ENCODE measurements at places on chromosomes 5 and 9.

GRCh38 chr9:135907006-135907430, 328 bp downstream of the CAMSAP1 start:
- ATAC-seq, result no peak

GRCh38 chr5:112923148-112923917, 1.3 kb upstream of the REEP5 start:
- ATAC-seq, result no peak

GRCh38 chr5:107474716-107475489, 195.8 kb downstream of the EFNA5 start:
- no peak for ATAC-seq

GRCh38 chr5:103079796-103080195, 40.1 kb downstream of the GIN1 start:
- ATAC-seq, result no peak

- ATAC-seq, result no peak
Observed at GRCh38 chr5:146051678-146052077, 53.7 kb downstream of the PLAC8L1 start.

- ATAC-seq, result peak; percentile 99
Observed at GRCh38 chr9:92790542-92791527, 26.2 kb upstream of the BICD2 start.

GRCh38 chr5:140309706-140310249, 6.9 kb upstream of the PFDN1 start:
- no peak for ATAC-seq

GRCh38 chr9:99385215-99385614, 163.1 kb downstream of the SEC61B start:
- ATAC-seq, result no peak

DNA sequence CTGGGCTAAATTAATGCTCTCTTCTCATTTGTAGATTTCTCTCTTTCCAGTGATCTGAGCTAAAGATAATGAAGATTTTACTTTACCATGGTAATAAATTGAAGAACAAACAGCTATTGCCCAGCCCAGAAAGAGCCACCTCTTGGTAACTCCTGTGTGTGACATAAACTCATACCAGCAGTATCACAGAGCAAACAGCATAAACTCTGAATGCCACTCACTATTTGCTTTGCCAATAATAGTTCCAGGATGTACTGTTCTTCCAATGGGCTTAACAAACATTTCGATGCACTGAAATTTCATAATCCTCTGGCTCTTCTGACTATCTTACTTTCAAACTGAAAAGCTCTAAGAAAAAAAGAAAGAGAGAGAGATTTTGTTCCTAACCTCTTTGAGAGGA, 69.8 kb upstream of the RASEF start:
- ATAC-seq, result no peak

DNA sequence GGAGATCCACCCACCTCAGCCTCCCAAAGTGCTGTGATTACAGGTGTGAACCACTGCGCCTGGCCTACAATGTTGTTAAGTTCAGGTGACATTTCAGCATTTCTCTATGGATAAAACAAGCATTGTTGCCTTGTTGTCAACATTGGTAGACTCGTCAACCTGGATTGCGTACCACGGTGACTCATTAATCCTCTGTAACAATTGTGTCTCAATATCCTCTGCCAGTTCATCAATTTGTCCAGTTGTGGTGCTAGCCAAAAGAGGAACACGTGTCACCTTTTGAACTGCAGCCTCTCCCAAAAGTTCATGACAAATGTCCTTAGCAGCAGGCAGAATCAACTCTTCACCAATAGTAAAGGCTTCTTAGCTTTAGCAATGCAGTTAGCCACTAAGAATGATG, 46.3 kb upstream of the LARP1 start:
- no peak for ATAC-seq

GRCh38 chr9:114719290-114719689, 37.3 kb upstream of the TEX48 start:
- ATAC-seq, result no peak

DNA sequence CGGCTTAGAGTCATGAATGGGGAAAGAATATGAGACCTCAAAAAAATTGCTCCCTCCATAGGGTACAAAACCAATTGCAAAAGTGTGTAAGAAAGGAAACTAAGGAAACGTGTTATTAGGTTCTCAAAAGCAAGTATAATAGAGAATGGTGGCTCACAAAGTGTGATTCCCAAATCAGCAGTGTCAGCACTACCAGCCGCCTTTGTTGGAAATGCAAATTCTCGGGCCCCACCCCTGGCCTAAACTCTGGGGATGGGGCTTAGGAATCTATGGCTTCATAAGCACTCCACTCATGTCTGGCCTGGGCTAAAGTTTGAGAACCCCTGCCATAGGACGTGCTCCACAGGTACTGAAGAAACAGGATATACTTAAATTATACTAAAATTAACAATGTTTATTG, 1.6 kb upstream of the CCDC69 start:
- ATAC-seq, result no peak

DNA sequence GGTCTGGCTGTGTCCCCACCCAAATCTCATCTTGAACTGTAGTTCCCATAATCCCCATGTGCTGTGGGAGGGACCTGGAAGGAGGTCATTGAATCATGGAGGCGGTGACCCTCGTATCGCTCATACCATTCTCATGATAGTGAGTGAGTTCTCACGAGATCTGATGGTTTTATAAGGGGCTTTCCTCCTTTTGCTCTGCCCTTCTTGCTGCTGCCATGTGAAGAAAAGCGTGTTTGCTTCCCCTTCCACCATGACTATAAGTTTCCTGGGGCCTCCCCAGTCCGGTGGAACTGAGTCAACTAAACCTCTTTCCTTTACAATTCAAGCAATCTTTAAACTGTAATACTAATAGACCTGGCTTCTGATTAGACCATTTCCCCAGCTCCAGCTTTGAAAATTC, 92.2 kb upstream of the SARDH start:
- no peak for ATAC-seq

GRCh38 chr9:81489046-81489445, 200.3 kb downstream of the TLE1 start:
- no peak for ATAC-seq

- ATAC-seq, result peak; percentile 62
Observed at GRCh38 chr9:96418920-96419690, 935 bp upstream of the ZNF367 start.

DNA sequence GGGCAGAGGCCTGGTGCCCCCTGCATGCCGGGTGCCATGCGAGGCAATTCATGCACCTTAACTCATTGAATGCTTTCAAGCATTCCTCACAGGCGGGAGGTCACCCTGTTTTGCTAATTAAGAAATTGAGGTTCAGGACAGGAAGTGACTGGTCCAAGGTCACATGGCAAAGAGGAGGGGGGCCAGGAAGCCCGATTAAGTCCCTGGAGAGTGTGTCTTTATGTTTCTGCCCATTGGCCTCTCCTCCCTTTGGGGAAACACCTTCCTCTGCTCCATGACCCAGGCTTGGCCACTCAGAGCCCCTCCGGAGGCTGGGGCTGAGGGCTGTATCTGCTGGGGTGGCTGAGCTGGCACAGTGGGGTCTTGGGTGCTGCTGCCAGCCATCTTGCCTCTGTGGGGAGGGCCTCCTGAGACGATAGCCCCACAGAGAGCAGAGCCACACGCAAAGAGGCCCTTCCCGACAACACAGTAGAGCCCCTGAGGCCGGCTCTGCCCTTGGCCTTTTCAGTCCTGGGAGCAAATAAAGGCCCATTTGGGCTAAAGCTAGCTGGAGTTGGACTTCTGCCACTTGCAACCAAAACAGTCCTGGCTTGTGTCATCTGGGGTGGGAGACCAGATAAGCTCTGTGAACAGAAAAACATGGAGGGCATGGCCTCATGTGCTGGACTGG, 90.8 kb upstream of the NEURL1B start:
- ATAC-seq, result no peak

GRCh38 chr5:149887622-149888183, 56.9 kb downstream of the PDE6A start:
- ATAC-seq, result peak; percentile 81

DNA sequence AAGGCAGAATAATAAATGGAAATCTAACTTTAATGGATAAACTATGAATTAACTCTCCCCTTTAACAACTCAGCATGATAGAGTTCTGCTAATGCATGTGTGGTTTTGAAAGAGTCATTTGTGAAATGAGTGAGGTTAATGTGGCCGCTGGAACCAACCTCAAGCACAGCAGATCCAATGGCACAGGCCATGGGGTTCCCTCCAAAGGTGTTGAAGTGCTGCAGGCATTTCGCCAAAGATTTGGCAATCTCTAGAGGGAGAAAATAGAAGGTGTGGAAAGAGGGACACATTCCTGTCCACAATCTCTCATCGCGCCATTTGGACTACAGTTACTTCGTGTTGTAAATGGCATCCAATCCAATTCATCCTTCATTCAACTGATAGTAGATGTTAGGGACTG, 35.0 kb downstream of the AGXT2 start:
- no peak for ATAC-seq

- no peak for ATAC-seq
Observed at GRCh38 chr5:65978251-65978650, 51.9 kb downstream of the ERBIN start.

GRCh38 chr5:81162501-81162900, 70.6 kb upstream of the CKMT2 start:
- ATAC-seq, result no peak

Measured in SK-N-SH treated with all-trans-retinoic acid at 6 μM for 48 hours (cell line).